ENCODE measurements at places on chromosomes 16 and 17.
A peak's percentile ranks its signal among the peaks of the same experiment; 100 is the strongest.

DNA sequence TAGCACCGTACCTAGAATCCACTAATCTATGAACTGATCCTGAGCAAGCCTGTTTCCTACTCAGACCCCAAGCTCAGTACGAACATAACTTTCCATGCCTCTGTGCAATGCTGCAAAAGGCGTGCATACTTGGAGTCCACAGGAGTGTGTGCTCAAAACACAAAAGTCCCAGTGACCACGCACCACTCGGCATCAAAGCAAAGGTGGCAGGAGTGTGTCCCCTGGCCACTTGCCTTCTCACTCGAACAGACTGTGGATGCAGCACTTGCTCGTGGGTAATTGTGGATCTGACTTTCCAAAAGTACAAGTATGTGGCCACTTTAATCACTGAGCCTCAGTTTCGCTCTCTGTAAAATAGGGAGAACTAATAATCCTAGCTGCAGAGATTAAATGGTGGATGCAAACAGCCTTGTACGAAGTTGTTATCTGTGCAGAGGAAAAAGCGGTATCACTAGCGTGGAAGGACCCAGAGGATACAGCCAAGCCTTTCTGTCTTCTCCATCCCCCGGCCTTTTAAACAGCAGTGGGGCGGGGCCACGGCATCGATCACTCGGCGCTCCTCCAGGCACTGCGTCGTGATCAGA is 311 bp upstream of the KDM8 start:
- peak; percentile 96 for DNase-seq

DNA sequence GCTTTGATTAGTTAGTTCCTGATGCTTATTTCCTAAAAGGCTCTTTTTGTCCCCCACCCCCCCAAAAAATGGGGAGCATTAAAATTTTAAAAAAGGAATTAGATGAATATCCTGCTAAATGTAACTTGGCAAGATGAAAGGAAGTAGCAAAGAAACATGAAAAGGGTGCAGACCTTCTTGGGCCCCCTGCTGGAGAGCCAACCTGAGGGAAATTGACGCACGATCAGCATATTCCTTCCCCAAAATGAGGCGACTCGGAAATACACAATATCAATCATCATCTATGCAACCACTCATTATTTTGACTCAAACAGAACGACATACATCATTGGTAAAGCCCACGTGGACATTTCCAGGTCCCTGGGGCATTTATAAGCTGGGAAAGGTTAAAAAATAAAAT is 59.7 kb downstream of the GRIN2A start:
- peak; percentile 48 for DNase-seq

- peak; percentile 84 for DNase-seq
Measured at GRCh38 chr17:59004338-59005111, 102.2 kb downstream of the TRIM37 start.

DNA sequence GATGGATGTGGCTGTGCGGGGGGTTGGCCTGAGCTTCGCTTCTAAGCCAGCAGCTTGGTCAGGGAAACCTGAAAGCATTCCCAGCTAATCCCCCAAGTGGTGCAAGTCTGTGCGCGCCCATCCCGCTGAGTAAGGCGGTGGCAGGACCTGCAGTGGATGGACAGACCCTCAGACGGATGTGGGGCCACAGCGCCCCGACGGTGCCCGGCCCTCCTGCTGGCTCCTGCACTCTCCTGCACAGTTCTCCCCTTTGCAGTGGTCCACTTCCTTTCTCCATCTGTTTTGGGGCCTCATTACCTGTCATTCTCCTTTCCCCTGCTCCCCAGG is 2.3 kb downstream of the ATP2A1 start:
- DNase-seq: no peak

GRCh38 chr16:53974484-53975080 is 270.6 kb downstream of the FTO start:
- DNase-seq: no peak

- DNase-seq: no peak
Measured at GRCh38 chr17:32584792-32585191, 98.0 kb downstream of the CDK5R1 start.

DNA sequence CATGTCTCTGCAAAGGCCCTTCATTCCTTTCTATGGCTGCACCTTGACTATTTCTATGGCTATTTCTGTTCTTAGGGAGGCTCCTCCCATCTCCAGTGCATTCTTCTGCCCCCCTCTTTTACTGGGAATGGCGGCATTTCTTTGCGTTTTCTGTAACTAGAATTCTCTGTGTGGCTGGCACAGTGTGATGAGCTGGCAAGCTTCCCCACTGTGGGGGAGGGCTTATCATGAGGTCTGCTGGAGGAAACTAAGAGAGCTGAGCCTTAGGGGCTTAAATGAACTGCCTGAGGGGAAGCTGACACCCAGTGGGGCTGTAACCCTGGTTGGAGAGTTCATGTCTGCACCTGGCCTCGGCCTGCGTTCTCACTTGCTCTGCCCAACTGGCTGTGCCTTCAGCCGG is 1.5 kb upstream of the CARD14 start:
- DNase-seq: no peak

DNA sequence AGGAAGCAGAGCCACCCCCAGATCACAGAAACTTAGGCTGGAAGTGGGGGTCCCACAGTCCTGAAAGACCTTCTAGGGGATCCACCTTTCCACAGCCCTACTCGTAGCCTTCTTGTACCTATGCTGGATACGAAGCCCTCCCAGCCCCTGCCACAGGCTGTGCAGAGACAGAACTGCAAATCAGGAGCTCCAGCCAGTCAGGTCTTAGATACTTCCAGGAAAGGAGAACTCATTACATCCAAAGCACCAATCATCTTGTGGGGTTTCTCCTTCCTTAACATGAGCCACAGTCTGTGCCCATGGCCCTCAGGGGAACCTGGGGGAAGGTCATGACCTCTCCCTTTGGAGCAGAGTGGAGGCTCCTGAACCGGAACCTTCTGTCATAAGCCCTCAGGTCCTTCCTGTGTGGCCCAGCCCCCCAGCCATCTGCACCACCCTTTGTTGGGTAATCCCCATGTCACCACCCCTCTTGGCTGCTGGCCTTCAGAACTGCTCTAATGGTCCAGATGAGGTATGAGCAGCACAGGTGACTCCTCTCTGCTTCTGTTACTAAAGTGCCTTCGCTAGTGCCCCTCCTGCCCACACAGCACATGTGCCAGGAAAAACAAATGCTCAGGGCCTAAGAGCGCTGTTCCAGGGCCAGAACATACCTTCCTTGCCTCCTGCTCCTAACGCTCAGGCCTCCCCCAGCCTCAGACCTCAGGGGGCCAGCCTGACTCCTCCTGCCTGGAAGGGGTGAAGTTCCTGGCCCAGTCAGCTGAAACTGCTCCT is 14.6 kb downstream of the SRCIN1 start:
- no peak for DNase-seq

- DNase-seq: peak; percentile 28
Measured at GRCh38 chr16:29663016-29663806, at the start of gene SPN. TSS of gene SPN (plus strand) at chr16:29663247. CDS start at chr16:29663729, 482 bp downstream.

DNA sequence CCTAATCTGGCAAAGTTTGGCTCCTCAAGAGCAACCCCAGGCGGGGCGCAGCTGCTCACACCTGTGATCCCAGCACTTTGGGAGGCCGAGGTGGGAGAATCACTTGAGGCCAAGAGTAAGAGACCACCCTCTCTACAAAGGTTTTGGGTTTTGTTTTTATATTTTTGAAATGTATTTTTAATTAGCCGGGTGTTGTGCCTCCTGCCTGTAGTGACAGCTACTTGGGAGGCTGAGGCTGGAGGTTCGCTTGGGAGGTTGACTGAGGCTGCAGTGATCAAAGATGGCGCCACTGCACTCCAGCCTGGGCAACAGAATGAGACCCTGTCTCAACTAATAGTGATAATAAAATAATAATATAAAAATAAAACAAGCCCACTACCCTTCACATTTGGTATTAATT is 756 bp upstream of the USP7 start:
- DNase-seq: no peak

DNA sequence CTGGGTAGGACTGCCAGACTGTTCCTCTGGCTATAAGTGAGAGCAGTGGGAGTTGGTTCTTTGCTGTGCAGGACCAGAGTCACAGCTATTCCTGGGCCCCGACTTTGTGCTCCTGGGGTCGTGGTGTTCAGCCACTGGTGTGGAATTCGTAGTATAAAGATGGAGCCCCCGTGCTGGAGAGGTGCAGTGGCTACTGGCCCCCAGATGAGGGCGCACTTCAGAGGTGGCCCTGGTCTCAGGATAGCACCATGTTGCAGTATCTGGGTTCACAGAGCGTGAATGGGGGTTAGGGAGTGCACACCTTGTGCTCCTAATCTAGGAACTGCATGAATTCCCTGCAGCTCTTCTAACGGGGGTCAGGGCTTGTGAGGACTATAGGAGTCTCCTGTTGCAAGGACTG is 21.1 kb downstream of the TANC2 start:
- DNase-seq: peak; percentile 65

DNA sequence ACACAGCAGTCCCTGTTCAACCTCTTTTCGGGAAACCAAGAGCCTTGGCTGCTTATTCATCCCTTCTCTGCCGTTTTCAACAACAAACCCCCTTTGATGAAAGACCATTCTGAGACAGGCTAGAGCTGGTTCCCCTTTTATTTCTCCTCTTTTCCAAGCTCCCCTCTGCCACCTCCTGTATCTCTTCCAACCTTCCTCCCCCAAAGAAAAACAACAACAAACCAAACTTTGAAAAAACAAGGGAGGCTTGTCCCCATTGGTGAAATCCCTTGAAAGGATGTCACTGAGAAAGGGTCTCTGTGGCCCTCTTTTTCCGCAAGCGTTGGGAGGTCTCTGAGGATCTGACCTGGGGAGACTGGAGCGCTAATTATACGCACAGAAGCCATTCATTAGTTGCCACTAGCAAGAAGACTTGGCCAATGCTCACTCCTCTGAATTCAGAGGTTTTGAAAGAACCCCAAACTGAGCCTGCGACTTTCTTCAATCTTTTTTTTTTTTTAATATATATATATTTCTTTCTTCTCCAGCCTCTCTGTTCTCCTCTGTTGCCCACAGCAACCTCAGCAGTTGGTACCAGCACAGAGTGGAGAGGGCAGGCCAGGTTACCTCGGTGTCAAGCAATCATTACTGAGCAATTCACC is 101.4 kb downstream of the PITPNC1 start:
- DNase-seq: no peak

- DNase-seq: no peak
Measured at GRCh38 chr16:79426663-79427062, 173.9 kb downstream of the MAF start.

GRCh38 chr16:30904114-30904780 is 7.8 kb downstream of the CTF1 start:
- no peak for DNase-seq

DNA sequence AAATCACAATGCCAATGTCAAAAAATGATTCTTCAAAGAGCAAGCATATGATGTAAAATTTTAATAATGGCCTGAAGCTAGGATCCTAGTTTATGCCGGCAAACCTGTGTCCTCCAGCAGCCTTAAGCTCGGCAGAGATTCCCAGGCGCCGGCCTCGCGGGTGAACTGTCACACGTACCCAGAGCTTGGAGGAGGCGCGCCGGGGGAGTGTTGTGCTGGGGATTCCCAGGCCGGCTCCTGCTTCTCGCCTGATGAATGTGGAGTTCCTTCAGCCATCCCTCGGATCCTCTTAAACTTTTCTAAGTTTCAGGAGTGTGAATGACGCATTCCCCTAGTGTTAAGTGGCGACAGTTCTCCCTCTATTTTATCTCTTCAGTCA is 19.1 kb upstream of the NTN1 start:
- peak; percentile 65 for DNase-seq

DNA sequence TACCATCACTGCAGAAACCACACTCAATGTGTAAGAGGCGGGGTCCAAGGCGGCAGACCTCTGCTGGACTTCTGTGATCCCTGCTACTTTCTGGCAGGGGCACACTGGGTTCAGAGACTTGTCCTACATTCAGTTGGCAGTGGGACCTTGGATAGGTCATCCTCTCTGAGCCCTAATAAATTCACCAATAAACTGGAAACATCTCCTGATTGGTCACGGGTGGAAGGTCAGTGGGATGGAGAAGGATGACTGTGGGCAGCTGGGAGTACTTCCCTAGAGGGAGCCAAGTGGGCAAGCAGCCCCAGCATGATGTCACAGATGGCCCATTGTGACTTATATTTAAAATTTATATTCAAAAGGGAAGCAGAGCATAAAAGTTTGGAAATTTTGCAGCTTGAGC is 49.7 kb downstream of the RNF112 start:
- peak; percentile 34 for DNase-seq

DNA sequence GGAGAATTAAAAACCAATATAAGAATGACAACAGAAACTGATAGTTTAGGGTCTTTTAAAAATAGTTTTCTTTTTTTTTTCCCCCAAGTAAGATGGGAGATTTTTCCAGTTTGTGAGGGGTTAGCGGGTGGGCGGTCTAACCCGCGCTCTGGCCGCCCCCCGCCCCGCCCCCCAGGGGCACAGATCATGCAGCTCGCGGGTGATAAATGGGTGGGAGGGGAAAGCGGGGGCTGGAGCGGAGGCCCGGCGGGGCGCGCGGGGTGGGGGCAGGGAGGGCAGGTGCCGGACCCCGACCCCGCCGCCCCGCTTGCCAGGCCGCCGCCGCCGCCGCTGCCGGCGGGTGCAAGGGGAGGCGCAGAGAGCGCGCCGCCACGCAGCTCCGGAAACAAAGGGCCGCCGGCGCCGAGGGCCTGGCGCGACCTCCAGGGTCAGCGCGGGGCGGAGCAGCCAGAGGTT is 60.1 kb upstream of the GSE1 start:
- peak; percentile 86 for DNase-seq

GRCh38 chr16:20310421-20311395 is 16.6 kb downstream of the GP2 start:
- DNase-seq: no peak

- DNase-seq: no peak
Measured at GRCh38 chr17:32477220-32477619, 9.6 kb upstream of the CDK5R1 start.

- DNase-seq: no peak
Measured at GRCh38 chr16:74666010-74666421, 661 bp downstream of the RFWD3 start.

- DNase-seq: no peak
Measured at GRCh38 chr16:79950932-79951719, 350.6 kb upstream of the MAF start.

GRCh38 chr17:34409352-34409751 is 46.3 kb upstream of the CCL1 start:
- DNase-seq: no peak

GRCh38 chr17:75160211-75160610 is 5.9 kb upstream of the JPT1 start:
- DNase-seq: no peak

- DNase-seq: no peak
Measured at GRCh38 chr17:43875476-43876147, 28.6 kb downstream of the CD300LG start.

GRCh38 chr16:25859645-25860044 is 167.9 kb downstream of the HS3ST4 start:
- DNase-seq: no peak

GRCh38 chr17:2821868-2822267 is 25.6 kb downstream of the RAP1GAP2 start:
- no peak for DNase-seq

Data from GM23338 (cell line).